ENCODE measurements at places on chromosomes 5 and 9.

DNA sequence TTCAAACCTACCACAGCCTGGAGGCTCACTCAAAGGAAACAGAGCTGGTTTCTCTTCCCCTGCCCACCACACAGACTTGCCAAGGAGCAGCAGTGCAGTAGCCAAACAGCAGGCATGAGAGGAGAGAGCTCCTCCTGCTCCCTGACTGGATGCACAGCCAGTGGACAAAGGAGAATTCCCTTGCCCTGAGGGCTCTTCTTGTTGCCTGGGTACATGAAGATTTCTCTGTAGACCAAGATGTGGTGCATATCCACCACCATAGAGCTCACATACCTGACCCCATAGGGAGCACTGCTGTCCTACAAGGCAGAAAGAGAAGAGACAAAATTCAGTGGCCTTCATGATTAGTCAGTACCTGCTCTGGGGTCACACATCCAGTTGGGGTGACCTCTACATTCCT is 56.3 kb upstream of the SPATA31E1 start:
- DNase-seq: no peak

DNA sequence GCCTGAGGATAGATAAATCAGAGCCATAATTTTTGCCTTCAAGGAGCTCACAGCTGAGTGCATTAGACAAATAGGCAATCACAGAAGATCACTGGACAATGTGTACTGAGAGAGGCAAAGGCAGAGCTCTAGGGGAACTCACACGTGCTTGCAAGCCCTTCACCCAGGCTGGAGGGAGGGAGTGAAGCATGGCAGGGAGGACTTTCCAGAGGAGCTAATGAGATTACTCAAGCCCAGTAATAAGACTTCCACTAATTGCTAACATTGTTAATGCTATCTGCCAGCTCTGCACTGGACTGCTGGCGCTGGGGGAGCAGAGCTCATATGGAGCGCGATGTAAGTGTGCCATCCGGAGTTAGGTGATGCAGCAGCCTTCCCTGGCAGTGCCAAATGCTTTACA is 408.4 kb downstream of the NTRK2 start:
- DNase-seq: no peak

DNA sequence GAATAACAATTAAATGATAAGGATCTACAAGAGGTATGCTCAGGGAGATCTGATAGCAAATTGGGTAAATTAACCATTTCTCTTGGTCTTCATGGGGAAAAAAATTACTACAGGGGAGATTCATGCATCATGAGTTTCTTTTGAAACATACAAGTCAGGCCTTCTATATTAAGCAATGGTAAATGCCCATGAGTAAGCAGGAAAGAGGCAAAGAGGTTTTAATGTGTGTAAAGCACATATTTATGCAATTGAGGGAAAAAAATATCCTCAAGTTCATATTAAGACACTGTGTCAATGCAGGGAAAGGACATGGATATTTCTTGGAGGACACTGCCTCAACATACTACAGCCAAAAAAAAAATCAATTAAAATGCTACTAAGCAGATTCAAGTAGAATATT is 73.4 kb upstream of the NR4A3 start:
- DNase-seq: no peak

DNA sequence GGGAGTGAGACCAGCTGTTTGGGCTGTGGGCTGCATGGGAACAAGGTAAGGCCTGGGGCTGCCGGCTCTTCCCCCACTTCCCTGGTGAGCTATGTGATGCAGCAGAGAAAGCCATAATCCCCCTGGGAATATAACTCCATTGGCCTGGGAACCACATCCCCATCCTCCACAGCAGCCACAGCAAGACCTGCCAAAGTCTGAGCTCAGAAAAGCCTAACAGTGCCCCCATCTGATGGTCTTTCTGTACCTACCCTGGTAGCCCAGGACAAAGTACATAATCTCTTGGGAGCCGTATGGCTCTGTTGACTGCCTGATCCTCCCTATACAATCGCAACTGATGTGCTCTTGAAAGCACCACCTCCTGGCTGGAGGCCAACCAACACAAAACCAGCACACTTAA is 432.6 kb downstream of the CDH18 start:
- DNase-seq: no peak
